ENCODE measurements at places on chromosomes 6 and 20.

- no peak for DNase-seq
These were observed 10.1 kb upstream of the SEC63 start for GRCh38 chr6:107968081-107968480.

DNA sequence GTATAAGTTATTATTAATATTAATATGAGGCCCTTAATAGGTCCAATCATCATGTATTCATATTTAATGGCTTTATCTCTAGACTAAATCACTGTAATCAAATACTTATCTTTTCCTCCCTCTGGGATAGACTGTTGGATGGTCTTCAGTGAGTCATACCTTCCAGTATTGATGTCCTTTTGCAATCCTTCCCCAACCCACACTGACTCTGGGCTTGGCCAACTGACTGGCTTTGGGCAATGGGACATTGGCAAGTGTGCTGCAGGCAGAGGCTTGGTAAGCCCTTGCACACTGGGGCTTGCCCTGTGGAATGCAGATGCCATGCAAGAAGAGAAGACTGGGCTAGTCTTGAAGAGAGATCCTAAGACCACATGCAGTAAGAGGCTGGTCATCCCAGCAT lies 136.6 kb downstream of the CCDC170 start:
- no peak for DNase-seq

DNA sequence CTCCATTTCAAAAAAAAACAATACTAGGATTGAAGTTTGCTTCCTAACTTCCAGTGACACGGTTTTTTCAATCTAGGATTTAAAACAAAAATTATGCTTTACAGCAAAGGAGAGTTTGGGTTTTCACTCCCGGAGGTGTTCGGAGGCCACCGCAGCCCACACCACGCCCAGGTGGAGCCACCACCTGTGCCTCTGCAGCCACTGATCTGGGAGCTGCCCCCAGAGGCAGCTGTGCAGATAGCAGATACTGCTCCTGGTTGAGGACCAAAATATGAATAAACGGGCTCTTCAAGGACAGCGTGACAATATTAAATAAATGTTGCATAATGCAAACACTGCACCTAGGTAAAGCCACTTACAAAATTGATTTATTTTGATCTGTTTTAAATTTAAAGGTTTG lies 30.2 kb downstream of the DLL1 start:
- DNase-seq: no peak

GRCh38 chr20:24637087-24637486 lies 167.7 kb downstream of the SYNDIG1 start:
- DNase-seq: no peak

DNA sequence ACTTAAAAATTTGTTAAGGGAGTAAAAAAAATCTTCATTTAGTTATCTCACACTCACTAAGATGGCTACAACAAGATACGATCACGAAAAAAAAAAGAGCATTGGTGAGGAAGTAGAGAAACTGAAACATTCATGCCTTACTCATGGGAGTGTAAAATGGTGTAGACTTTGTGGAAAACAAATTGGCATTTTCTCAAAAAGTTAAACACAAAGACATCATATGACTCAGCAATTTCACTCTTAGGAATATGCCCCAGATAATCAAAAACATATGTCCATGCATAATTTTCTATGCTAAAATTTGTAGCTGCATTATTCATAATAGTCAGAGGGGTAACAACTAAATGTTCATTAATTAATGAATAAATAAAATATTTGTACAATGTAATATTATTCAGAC lies 120.9 kb upstream of the IRAK1BP1 start:
- DNase-seq: no peak

DNA sequence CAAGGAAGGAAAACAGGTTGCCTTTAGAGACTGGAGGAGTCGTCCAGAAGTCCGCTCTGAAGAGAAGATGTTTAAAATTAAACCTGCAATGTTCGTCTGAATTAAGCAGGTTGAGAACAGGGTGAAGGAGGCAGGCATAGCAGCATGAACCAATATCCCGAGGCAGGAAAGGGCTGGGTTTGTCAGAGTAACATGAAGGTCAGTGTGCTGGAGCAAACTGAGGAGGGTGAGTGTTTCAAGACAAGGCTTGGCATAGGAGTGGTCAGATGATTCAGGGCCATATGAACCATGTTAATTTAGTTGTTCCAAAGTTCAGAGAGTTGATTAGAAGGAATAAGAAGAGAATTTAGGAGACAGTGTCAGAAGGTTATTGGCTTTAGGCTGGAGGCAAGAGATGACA lies 93.3 kb downstream of the UTRN start:
- DNase-seq: no peak

All from GM12892 (cell line).